NCI-H82 (cell line): ENCODE measurements at places on chromosomes 2 and 18.
A peak's percentile ranks its signal among the peaks of the same experiment; 100 is the strongest.

DNA sequence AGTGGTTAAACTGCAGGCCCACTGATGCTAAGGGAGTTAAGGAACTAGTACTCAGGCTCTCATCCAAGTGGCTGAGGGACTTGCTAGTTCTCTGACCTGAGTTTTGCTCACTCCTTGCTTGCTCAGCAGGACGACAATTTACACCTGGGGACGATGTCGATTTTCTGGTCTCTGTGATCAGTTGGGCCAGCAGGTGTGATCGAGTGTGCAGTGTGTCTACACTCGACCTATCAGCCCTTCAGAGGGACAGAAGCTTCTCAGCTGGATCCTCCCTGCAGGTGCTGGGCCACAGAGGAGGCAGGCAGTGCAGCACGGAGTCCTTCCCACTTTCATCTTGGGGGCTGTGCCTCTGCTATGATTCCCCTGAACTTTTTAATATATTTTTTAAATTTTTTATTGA is 71.5 kb downstream of the KCNS3 start:
- DNase-seq, result no peak

- DNase-seq, result no peak
Observed at GRCh38 chr18:44599412-44599811, 81.3 kb upstream of the SETBP1 start.

DNA sequence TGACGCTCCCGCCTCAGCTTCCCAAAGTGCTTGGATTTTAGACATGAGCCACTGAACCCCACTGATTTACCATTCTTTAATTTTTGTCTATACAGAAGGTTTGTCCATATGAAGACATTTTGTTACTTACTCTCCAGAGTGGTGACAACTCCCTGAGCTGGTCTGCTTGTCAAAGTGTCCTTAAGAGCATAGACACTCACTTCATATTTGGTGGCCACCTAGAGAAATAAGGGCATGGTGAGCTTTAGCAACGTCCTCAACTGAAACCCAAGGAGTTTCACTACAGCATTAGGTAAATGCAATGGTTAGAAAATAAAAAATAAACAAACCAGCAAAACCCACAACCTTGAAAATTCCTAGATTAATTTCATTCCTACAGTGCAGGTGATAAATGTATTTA is 57.8 kb downstream of the FN1 start:
- no peak for DNase-seq

GRCh38 chr2:39778233-39778632 is 825 bp downstream of the THUMPD2 start:
- DNase-seq, result peak; percentile 32

DNA sequence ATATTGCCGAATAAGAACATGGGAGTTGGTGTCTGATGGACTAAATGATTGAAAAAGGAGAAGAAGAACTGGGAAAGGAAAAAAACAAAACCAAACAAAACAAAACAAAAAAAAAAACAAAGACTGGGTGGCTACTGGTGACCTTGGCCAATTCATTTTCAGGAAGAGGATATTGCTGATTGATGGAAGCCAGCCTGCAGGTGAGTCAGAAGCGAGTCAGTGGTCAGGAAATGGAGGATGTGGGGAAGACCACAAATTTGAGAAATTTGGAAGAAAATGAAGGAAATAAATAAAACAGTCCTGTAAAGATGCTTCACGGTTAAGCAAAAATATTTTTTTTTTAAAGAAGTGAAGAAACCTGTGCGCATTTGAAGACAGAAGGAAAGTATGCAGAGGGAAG is 296.9 kb downstream of the ZNF521 start:
- no peak for DNase-seq

DNA sequence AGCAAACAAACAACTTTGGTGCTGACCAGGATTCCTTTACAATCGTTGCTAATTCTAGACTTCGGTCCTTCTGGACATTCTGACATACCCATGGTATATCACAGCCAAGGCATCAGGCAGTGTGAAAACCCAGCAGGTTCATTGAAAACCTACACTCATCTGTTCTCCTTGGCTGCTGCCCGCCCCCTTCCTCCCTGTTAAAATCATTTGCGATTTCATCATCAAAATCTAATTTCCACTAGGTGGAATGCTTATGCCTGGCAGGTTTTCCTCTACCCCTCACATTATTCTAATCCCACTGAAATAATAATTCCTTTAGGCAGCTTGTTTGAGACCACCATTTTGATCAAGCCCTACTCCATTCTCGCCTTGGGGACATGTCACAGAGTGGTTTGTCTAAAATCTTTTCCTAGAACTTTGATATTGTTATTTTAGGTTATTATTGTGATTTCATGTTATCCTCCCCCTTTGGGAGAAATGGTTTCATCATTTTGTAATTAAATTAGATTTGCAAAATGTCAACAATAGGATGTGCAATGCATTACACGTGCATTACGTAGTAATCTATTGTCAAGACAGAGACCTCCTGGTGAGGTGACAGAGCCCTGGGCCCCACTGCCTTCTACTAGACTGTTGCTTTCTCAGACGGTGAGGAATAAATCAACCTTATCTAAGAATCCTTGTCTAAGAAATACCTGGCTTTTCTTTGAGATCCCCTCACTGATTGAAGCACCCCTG is 31.0 kb upstream of the ASPRV1 start:
- no peak for DNase-seq

- peak; percentile 92 for DNase-seq
Observed at GRCh38 chr2:20509770-20510490, 63.1 kb downstream of the RHOB start.

DNA sequence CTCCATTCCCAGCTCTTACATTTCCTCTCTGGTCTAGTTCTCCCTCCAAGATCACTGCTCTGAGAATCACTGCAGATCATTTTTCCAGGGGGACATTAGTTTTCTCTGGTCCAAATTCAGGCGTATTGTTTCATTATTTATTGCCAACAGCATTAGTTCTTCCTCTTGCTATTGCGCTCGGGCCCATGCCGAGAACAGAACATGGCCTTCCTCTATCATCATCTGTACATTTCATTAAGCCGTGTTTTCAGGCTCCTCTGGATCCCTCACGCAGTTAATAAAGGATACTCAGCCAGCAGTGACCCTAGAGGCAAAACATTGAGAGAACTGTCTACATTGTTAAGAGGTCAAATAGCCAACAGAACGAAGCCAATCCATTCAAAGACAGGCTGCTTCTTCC is 63.9 kb downstream of the CCBE1 start:
- DNase-seq, result no peak
